CD4-positive, alpha-beta T cell (primary cell): ENCODE measurements at places on chromosomes 5 and 9.

GRCh38 chr5:160266752-160267345 lies 37.5 kb downstream of the FABP6 start:
- DNase-seq, result no peak

DNA sequence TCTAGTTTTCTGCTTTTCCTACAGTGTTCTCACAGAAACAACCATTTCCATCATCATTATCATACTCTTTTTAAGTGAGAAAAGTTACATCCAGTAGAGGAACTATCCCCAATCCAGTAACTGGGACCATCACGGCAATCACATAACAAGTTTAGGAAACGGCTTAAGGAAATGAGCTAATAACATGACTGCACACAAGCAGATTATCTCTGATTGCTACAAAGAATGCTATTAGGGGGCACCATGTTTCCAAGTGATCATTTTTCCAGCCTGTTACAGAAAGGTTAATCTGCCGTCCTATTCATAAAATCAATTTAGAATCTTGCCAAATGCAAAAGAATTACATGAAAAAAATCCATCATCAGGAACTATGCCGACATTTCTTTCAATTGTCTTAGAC lies 94.6 kb downstream of the EFNA5 start:
- no peak for DNase-seq

- no peak for DNase-seq
These were observed 83.1 kb downstream of the ADAMTS12 start for GRCh38 chr5:33808699-33809098.

- DNase-seq, result no peak
These were observed 639.0 kb upstream of the ITGA1 start for GRCh38 chr5:52148679-52149078.

DNA sequence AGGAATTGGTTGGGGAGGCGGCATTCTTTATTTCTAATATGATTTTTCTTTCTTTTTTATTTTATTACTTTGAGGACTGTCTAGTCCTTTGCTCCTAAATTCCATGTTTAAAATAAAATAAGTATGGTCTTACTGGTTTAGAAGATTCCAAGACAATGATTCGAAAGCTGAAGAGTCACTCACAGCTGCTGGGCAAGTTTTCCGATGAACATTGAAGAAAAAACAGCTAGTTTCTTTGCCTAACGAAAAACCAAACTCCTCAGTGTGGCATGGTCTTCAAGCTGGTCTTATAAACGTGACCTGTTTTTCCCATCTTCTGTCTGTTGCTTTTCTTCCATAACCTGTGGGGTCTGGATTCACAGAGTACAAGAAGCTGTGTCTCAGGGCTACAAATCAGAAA lies 25.1 kb downstream of the ZNF474 start:
- DNase-seq, result no peak

GRCh38 chr5:107104040-107104995 lies 566.4 kb downstream of the EFNA5 start:
- DNase-seq, result no peak

GRCh38 chr5:64861281-64861680 lies 92.6 kb downstream of the CWC27 start:
- no peak for DNase-seq

- no peak for DNase-seq
These were observed 377.9 kb upstream of the PAPPA start for GRCh38 chr9:115775659-115776058.

GRCh38 chr5:5017827-5018577 lies 122.1 kb upstream of the ADAMTS16 start:
- DNase-seq, result no peak

- DNase-seq, result no peak
These were observed 29.8 kb downstream of the FBXL7 start for GRCh38 chr5:15529821-15530220.

DNA sequence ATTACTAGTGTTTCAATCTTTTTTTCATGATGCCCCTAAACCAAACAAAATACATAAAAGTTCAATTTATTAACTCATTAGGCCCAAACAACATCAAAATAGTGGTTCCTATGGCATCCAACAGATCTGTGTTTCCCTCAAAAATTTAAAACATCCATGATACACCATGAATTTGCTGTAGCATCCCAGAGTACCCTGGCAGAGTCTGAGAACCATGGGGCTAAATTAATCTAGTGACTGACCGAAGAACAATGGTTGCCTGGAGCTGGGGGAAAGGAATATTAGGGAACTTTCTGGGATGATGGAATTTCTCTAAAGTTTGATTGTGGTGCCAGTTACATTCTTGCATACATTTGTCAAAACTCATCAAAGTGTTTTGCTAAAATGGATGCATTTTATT lies 79.5 kb upstream of the TRIO start:
- DNase-seq, result no peak

DNA sequence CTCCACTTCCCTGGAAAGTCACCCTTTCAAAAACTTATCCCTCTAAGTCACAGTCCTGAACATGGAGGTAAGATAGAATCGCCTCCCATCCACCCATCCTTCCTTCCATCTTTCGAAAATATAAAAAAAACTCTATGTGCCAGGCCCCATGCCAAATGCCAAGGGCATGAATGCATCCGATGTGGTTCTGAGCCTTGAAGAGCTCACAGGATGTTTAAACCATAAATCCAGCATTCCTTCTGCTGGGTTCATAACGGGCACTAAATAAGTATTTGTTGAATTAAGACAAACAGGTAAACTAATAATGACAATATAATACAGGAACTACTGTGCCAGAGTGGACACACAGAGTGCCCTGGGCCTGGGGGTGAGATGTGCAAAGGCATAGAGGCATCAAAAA lies 147.3 kb downstream of the TTLL11 start:
- DNase-seq, result no peak

DNA sequence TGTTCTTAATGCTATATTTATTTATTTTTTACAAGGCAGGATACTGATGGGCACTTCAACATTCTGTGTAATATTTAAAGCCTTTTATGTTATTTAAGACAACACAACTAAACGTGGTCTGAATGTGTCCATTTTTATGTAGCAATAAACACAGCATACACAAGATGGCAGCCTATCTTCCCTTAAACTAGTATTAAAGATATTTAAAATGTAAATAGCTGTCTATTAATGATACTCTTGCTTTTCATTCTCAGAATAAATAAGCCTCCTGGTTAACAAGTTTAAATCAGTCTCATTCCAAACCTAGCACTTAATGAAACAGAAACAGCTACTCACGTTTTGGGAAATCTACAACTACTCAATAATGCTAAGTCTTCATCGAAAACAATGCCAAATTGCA lies 315.7 kb downstream of the MCTP1 start:
- no peak for DNase-seq

DNA sequence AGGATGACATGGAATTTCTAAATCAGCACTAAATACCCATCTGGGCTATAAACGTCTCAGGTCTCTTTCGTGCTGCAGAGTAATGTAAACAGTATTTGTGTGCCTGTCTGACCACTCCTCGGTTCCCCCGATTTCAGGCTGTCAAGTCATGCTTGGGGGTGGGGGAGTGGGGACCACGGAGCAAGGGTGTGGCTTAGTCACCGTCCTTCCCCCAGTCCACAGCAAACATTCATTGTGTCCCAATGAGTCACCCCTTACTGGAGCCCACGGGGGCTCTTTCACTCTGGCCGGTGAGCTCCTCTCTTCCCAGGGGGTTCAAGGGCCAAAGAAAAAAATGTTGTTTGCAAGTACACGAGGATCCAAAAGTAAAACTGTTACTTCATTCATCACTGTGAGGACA lies 72.4 kb upstream of the ICE1 start:
- DNase-seq, result no peak

DNA sequence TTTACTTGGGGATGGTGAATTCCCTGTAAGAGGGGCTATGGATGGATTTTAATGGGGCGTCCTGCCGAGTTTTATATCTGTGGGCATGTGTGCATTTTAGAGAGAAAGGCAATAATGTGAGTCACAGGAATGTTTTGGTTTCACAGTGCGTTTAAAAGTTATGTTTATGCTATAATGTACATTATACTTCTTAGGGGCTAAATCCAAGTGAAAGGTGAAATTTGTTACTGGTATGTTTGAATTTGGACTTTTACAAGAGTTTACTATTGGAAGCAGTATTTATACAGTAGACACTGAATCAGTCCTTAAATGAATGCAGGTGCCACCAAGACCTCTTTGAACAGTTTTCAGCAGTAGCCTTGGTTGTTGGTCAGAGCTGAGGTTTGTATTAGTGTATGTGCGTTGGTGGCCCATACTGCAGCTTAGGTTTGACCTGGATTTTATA lies 5.6 kb downstream of the JMY start:
- no peak for DNase-seq

DNA sequence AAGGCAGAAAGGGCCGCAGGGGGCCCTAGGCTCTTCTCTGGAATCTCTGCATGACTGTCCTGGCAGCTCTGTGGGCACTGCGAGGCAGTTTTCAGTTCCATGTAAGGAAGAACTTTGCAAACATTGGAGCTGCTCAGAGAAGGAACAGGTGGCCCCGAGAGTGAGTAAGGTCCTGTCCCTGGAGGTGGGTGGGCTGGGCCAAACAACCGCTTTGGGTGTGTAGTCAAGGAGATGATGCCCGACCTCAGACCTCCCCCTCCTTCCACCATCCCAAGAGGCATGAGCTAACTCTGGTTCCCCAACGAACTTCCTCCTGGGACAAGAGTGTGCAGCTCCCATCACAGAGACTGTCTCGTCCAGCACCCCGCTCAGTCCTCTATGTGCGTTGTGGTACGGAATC lies 20.5 kb downstream of the CSF1R start:
- no peak for DNase-seq

GRCh38 chr9:3464033-3464638 lies 61.7 kb downstream of the RFX3 start:
- no peak for DNase-seq

GRCh38 chr5:151703227-151703626 lies 16.5 kb upstream of the SPARC start:
- DNase-seq, result no peak

DNA sequence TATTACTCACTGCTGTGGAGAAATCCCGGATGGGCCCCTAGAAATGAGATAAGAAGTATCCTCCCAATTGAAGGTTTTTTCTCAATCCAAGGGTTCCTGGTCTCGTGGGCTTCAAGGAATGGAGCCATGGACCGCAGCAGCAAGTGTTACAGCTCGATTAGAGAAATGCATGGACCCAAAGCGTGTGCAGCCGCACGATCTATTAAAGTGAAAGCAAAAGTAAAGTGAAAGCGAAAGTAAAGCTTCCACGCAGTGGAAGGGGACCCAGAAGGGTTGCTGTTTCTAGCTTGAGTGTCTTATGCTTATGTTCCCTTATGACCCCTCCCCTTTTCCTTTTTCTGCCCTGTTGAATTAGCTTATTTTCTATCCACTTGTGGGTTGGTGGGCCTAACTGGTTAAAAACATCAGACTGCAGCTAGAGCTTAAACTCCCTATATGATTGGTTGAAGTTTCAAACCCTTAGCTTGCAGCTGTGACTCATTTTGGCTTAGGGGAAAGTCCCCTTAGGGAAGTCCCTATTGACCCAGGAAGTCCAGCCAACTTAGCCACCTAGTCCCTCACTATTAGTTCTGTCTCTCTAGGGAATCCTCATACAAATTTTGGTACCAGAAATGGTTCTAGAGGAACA lies 1111.8 kb downstream of the TAF11L14 start:
- DNase-seq, result peak; percentile 15
